ENCODE measurements at places on chromosomes 4 and X. TPM values are rescaled to one million over a fixed set of nuclear protein-coding genes. Genes with fewer than 3 reads are reported as not detected.

The GAGE12G gene
- not detected for total RNA-seq

The CXCL1 gene
- total RNA-seq: 6.8 TPM

- no peak for DNase-seq
Measured at GRCh38 chrX:24023972-24024669, 2.9 kb downstream of the KLHL15 start.

DNA sequence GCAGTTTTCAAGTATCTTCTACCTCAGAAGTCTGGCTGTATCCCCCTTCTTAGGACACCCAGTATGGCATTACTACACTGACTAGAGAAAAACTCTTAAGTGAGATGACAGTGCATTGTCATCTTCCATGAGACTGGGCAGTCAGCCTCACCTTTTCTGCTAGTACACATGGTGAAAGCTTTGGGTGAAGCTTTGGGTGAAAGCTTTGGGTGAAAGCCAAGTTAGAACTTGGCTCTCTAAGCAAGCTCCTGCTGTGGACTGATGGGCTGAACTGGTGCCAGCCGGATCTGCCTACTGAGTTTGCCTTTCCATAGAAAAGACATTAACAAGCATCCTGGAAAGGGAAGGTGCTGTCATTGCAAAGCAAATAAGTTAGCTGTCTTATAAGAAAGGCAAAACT, 8.8 kb downstream of the EPHA5 start:
- DNase-seq: no peak

The GLA gene
- 15.3 TPM for total RNA-seq

The ZFP92 gene
- total RNA-seq: 1.9 TPM

Data from sigmoid colon (tissue), 7 donors.